ENCODE measurements at places on chromosomes 1 and 21. TPM values are rescaled to one million over a fixed set of nuclear protein-coding genes. Genes with fewer than 3 reads are reported as not detected.

DNA sequence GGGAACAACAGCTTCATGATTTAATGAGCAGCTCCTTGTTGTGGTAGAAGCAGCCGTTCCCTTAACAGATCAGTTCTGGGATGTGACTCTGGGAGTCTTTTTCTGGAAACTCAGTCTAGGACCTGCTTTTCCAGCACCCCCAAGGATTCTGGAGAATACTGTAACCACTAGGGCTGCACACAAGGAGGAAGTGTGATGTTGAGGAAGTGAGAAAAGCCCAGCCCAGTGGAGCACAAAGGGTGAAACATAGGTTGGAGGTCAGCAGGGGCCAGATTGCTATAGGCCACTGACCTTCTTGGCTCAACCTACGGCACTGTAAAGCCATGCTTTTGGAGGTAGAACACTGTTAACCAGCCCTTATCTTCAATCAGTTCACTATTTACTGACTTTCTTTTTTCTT, 10.1 kb upstream of the PLA2G5 start:
- no peak overlapping the region for H3K27ac ChIP-seq
- no peak for DNase-seq
- H3K27me3 ChIP-seq, result no peaks in the 10 kb centered on the region

DNA sequence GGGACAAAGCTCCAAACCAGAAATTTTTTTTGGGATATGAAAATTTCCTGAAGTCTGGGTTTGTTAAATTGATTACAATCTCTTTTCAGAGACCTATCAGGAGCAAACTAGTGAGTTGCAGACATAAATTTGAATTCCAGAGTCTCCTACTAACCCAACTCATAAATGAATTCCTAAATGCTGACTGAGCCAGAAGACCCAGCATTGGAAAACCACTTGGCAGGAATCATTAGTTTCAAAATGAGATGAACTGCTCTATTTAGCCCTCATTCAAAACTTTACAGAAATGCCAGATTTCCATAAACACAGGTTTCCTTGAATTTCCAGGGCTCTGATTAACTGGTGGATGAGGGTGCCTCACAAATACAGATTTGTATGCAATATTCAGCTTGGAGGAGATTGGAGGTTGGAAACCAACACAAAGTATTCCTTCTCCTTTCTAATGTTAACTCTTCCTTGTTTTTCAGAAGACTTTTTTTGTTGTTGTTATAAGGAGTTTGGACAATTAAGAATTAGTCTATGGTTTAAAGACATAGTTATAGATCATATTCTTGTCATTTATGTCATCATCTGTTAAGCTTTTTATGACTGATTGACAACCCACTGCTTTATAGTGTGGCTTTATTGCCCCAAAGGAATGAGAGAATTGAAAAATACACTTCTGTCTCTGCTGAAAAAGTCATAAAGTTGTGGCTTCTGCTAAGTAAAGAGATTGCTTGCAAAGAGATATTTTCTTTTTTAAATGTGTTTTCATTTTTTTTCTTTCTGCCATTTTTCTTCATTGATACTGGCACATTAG, 222.8 kb downstream of the HLX start:
- H3K27me3 ChIP-seq, result no peaks in the 10 kb centered on the region
- H3K4me1 ChIP-seq, result no peaks in the 10 kb centered on the region
- no peaks in the 10 kb centered on the region for H3K36me3 ChIP-seq
- no peak overlapping the region for H3K4me3 ChIP-seq
- no peak overlapping the region for H3K27ac ChIP-seq

S100A2 gene
- 12,757 TPM for polyA plus RNA-seq

HSPA6 gene
- polyA plus RNA-seq, result 0.26 TPM

SLC35F3 gene
- 11.7 TPM for polyA plus RNA-seq

UBASH3A gene
- polyA plus RNA-seq, result not detected

DCST2 gene
- polyA plus RNA-seq, result 0.14 TPM

CALML6 gene
- 0.45 TPM for polyA plus RNA-seq

DNA sequence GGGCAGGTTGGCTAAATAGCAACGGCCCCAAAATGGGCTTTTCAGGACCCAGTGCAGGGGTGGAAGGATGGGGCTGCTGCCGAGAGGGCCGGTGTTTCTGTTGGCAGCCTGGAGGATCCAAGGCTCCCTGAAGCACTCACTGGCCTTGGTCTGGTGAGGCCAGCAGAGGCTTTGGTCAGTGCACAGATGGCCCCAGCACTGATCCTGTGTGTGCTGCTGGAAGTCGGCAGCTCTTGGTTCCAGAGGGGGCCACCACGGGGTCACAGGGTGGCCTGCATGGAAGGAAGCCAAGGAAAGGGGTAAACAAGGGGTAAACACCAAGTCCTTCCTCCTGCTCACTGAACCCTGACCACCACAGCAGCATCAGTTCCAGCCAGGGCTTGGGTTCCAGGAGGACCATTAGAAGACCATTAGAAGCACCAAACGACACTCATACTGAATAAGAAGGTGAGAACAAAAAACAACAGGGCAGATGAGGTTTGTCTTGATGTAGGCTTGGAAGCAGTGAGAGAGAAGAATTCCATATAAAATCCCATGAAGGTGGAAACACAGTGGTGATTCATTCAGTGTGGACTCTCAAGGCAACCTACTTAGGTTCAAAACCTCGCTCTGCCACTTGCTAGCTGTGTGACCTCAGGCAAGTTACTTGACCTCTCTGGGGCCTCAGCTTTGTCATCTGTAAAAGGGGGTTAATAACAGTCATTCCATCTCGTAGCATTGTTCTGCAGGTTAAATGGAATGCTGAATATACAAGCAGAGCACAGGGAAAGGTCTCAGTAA, 184.5 kb downstream of the RUNX1 start:
- peak overlapping the region; percentile 65 for H3K27ac ChIP-seq
- H3K27me3 ChIP-seq, result no peaks in the 10 kb centered on the region
- no peak overlapping the region for H3K4me3 ChIP-seq
- no peak for DNase-seq
- H3K4me1 ChIP-seq, result peaks cover 41% of the 10 kb centered on the region
- peaks cover 75% of the 10 kb centered on the region for H3K36me3 ChIP-seq

CLCC1 gene
- polyA plus RNA-seq, result 16.3 TPM

- no peak for DNase-seq
- no peak overlapping the region for H3K4me3 ChIP-seq
- peaks cover 1% of the 10 kb centered on the region for H3K36me3 ChIP-seq
- no peaks in the 10 kb centered on the region for H3K4me1 ChIP-seq
- no peak overlapping the region for H3K27ac ChIP-seq
These were observed 65.1 kb downstream of the ATG4C start for GRCh38 chr1:62849031-62849430.

GRCh38 chr1:24654010-24654409, 10.9 kb downstream of the SRRM1 start:
- H3K4me1 ChIP-seq, result no peaks in the 10 kb centered on the region
- no peak for DNase-seq
- H3K27ac ChIP-seq, result no peak overlapping the region

- no peaks in the 10 kb centered on the region for H3K36me3 ChIP-seq
- H3K27ac ChIP-seq, result no peak overlapping the region
- H3K4me3 ChIP-seq, result no peak overlapping the region
- no peaks in the 10 kb centered on the region for H3K27me3 ChIP-seq
These were observed 6.7 kb upstream of the ELOA start for GRCh38 chr1:23736437-23737134.

DNA sequence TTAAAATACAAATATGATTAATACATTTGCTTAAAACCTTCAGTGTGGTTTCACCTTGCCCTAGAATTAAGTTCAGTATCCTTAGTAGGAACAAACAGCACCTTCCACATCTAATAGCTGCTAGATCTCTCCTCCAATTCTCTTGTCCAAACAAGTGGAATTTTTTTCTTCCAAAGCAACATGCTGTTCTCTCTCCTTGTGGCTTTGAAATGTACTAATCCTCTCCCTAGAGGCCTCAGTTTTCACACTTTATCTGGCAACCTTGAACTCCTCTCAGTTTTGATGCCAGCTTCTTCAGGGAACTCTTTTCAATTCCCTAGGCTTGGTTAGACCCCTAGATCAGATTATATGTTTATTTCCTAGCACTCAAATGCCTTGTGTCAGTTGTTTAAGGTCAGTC, 87.0 kb downstream of the GLUL start:
- H3K27me3 ChIP-seq, result no peaks in the 10 kb centered on the region
- no peak overlapping the region for H3K27ac ChIP-seq
- H3K36me3 ChIP-seq, result no peaks in the 10 kb centered on the region
- peaks cover 2% of the 10 kb centered on the region for H3K4me1 ChIP-seq
- DNase-seq, result no peak

DNA sequence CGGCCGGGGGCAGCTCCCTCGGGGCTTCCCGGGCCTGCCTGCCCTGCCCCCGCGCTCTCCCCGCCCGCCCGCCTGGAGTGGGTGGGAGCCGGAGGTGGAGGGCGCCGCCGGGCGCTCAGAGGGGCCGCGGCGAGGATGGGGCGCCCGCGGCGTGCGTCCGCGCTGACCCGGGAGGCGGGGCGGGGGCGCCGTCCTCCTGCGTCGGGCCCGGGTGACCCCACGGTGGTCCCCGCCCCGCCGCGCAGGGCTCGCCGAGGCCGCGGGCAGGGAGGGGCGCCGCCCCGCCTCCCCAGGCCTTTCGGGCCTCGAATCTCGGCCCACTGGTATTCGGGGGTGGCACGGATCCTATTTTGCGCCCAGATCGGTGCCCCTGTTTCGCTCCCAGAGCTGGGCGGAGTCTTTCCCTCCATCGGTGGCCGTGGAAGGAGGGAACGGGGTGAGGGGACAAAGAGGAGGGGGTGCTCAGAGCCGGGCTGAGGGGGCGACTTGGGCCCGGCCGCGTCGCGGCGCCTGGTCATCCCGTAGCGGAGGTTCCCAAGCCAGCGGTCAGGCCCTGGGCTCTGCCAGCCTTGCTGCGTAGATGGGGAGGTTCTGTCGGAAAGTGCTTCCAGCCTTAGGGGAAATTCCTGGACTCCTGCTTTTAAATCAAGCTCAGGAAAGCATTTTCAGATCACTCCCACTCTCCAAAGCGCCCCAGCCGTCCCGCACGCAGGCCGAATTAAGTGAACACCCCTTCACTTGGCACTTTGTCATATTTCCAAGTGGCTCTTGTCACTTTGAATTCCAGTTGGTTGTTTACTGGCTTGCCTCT, 545 bp downstream of the PATJ start:
- peak overlapping the region; percentile 74 for H3K4me3 ChIP-seq
- peaks cover 27% of the 10 kb centered on the region for H3K4me1 ChIP-seq
- H3K27me3 ChIP-seq, result no peaks in the 10 kb centered on the region
- H3K27ac ChIP-seq, result peak overlapping the region; percentile 94
- H3K36me3 ChIP-seq, result no peaks in the 10 kb centered on the region

DNA sequence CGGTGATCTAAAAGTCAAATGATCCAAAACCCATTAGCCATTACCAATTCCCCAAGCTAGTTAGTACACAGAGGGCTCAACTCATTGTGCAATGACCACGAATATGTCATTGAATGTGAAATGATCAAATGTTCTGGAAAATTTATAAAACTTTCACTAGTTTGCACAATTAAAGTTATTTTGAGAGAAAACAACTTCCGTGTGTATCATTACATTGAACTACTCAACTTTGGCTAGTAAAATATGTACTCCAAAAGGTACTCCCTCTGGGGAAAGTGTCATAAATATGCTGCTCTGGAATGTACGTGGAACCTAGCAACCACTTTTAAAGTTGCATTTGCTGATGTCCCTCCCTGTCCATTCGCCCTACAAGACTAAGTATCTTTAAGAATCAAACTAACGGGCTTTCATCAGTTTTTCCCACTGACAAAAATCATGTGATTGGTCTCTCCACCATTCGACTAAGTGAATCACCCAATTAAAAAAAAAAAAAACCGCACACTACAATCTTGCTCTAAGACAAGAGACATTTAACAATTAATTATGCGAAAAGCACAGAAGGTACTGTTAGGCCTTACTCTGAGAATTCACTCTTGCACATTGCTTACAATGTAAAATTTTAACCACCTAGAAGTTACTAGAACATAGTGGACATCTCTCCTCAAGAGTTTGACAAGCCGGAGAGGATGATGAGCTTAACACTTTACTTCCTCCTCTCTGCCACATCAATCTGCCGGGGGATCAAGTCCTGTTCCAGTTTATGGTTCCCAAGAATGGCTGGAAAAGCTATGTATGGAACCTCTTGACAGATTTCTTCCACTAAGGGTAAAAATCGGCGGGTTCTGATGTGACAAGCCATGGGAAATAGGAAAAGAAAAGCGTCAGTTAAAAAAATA, 1.2 kb downstream of the ACBD3 start:
- DNase-seq, result no peak
- no peaks in the 10 kb centered on the region for H3K27me3 ChIP-seq
- no peaks in the 10 kb centered on the region for H3K36me3 ChIP-seq
- H3K27ac ChIP-seq, result peak overlapping the region; percentile 56
- peak overlapping the region; percentile 78 for H3K4me3 ChIP-seq

NPHS2 gene
- not detected for polyA plus RNA-seq

HEYL gene
- polyA plus RNA-seq, result not detected

DNA sequence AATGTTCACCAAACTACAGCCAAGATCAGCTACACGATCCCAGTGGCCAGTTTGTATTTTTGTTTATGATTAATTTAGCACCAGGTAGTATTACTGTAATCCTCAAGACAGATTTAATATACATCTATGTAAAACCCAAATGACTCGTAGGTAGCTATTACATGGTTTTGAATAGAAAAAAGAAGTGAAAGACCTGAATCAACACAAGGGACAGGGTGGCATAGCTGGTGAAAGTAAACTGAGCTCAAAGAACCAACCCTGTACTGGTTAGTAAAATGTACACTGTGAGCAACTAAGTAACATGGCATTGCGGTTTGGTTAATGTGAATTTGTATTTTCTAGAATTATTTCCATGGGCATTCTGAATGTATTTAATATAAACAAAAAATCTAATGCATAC, 8.8 kb downstream of the GPATCH2 start:
- no peaks in the 10 kb centered on the region for H3K4me1 ChIP-seq
- H3K27ac ChIP-seq, result no peak overlapping the region
- no peaks in the 10 kb centered on the region for H3K27me3 ChIP-seq
- no peak overlapping the region for H3K4me3 ChIP-seq
- no peak for DNase-seq
- peaks cover 3% of the 10 kb centered on the region for H3K36me3 ChIP-seq

- no peak overlapping the region for H3K4me3 ChIP-seq
- peaks cover 19% of the 10 kb centered on the region for H3K4me1 ChIP-seq
- peaks cover 27% of the 10 kb centered on the region for H3K36me3 ChIP-seq
- DNase-seq, result no peak
- H3K27ac ChIP-seq, result peak overlapping the region; percentile 39
These were observed 60.1 kb downstream of the HNRNPR start for GRCh38 chr1:23283667-23284602.

DNA sequence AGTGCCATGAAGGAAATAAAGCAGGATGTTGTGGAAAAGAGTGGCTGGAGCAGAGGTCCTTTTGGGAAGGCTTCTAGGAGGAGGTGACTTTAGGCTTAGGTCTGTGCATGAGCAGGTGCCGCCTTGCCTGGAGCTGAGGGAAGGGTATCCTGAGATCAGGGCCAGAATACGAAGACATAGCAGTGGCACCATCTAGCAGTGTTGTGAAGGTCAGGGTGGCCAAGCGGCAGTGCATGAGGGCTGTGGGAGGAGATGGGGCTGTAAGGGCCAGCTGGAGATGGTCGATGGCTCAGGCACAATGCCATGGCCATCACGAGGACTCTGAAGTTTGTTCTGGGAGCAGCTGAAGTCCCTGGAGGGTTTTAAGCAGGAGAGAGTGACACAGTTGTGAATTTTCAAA, 219.5 kb downstream of the PTPRU start:
- H3K36me3 ChIP-seq, result no peaks in the 10 kb centered on the region
- no peak overlapping the region for H3K4me3 ChIP-seq
- no peak overlapping the region for H3K27ac ChIP-seq

GRCh38 chr1:116711263-116711840, 42.9 kb upstream of the CD2 start:
- peaks cover 5% of the 10 kb centered on the region for H3K4me1 ChIP-seq
- H3K27ac ChIP-seq, result no peak overlapping the region
- DNase-seq, result no peak
- H3K27me3 ChIP-seq, result no peaks in the 10 kb centered on the region
- no peak overlapping the region for H3K4me3 ChIP-seq
- no peaks in the 10 kb centered on the region for H3K36me3 ChIP-seq

GRCh38 chr1:36754366-36754765, 271.7 kb upstream of the CSF3R start:
- H3K4me1 ChIP-seq, result no peaks in the 10 kb centered on the region
- no peaks in the 10 kb centered on the region for H3K36me3 ChIP-seq
- no peak for DNase-seq
- H3K27me3 ChIP-seq, result no peaks in the 10 kb centered on the region
- no peak overlapping the region for H3K4me3 ChIP-seq

SMAP2 gene
- 10.2 TPM for polyA plus RNA-seq

All from keratinocyte (primary cell).